NCI-H510A treated with DMSO at 0.1 percent for 48 hours (cell line): ENCODE measurements at places on chromosomes 16 and 17.
A peak's percentile ranks its signal among the peaks of the same experiment; 100 is the strongest.

GRCh38 chr16:1374418-1375297 is 22.9 kb downstream of the GNPTG start:
- no peak for DNase-seq

DNA sequence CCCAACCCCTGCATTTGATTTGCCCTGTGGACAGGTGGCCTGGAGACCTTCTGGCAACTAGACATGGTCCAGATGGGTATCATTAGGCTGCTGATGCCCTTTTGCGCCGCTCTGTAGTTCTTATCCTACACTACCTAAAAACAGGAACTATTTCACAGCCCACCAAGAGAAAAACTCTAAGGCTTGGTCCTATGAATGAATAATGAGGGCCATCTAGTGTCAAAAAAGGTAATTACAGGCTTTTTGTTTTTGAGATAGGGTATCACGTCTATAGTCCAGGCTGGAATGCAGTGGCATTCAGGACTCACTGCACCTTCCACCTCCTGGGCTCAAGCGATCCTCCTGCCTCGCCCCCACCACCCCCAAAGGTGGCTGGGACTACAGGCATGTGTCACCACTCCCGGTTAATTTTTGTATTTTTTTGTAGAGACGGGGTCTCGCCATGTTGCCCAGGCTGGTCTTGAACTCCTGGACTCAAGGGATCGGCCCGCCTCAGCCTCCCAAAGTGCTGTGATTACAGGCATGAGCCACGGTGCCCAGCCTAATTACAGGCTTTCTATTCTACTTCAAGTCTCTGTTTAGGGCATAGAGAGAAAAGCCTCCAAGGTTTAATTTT is 20.9 kb downstream of the COIL start:
- peak; percentile 75 for DNase-seq

- DNase-seq, result no peak
Measured at GRCh38 chr17:72183194-72183685, 62.4 kb downstream of the SOX9 start.

DNA sequence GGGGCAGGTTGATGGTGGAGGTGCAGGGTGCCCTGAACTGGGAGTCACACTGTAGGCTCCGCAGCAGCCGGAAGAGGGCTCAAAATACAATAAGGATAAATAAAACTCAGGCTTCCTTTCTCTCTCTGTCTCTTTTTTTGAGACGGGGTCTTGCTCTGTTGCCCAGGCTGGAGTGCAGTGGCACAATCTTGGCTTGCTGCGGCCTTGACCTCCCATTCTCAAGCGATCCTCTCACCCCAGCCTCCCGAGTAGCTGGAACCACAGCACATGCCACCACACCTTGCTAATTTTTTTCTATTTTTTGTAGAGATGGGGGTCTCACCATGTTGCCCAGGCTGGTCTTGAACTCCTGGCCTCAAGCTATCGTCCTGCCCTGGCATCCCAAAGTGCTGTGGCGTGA is 32.9 kb upstream of the NPTX1 start:
- no peak for DNase-seq

DNA sequence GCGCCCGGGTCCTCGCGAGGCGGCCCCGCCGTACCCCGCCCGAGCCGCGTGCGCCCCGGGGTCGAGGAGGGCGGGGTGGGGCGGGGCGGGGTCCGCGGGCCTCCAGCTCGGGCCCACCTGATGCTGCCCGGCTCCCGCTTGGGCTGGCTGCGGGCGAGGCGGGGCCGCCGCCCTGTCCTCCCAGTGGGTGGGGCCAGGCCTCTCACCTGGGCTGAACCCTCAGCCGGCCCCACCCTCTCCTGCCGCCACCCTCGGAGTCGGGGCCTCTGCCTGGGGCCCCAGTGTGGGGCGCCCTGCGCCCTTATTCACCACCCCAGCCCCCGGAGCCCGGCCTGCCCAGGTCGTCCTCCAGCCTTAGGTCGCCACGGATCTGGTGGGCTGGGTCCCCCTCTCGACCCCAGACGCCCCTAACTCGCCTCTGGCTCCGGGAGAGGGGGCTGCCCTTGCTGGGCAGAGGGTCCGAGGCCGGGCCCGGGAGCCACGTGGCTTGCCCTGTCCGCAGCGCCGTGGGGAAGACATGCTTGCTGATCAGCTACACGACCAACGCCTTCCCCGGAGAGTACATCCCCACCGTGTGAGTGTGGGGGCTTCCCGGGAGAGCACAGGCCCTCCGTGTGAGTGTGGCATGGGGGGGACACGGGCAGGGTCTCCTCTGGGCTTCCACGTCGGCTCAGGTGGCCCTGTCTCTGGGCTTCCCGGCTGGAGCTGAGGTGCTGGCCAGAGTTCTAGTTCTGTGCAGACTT is 578 bp downstream of the RAC3 start:
- DNase-seq, result peak; percentile 41

DNA sequence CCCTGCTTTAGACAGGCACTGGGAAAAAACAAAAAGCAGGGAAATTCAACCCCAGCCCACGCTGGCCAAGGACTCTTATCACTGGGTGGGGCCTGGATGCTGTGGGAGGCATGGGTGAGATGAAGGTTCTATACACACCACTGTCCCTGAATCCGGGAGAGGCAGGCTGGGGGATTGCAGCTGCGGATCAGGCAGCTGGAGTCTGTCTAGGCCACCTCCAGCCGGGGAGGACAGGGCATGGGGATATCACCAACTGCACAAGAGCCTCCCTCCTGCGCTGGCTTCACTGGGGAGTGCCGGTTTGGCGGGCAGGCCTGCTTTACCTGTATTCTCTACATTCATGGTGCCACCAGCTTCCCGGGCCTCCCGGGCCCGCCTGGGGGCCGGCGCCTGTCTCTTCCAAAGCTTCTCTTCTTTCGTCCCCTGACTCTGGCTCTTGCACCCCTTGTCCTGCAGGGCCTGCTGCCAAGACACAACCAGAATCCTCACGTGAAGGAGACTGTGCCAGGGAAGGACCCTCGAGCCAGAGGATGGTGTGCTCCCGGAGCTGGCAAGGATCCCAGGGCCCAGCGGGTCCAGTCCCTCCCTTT is 13.9 kb downstream of the KIFC3 start:
- no peak for DNase-seq

DNA sequence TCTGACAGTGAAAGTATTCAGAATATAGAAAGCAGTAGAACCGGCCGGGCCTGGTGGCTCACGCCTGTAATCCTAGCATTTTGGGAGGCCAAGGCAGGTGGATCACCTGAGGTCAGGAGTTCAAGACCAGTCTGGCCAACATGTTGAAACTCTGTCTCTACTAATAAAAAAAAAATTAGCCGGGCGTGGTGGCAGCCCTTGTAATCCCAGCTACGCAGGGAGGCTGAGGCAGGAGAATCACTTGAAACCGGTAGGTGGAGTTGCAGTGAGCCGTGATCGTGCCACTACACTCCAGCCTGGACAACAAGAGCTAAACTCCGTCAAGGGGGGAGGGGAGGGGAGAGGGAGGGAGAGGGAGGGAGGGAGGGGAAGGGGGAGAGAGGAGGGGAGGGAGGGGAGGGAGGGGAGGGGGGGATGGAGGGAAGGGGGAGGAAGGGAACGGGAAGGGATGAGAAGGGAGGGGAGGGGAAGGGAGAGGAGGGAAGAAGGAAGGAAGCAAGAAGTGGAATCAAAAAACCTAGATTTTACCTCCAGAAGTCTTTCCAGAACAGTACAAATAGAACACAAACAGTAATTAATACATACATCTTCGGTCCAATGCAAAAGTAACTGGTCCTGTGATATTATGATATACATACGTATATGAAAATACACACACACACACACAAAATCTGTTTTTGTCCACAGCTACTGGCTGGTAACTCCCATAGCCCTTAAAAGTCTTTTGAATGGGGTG is 10.9 kb upstream of the NT5C start:
- no peak for DNase-seq

- DNase-seq, result no peak
Measured at GRCh38 chr17:79721993-79722671, 8.6 kb upstream of the ENPP7 start.

DNA sequence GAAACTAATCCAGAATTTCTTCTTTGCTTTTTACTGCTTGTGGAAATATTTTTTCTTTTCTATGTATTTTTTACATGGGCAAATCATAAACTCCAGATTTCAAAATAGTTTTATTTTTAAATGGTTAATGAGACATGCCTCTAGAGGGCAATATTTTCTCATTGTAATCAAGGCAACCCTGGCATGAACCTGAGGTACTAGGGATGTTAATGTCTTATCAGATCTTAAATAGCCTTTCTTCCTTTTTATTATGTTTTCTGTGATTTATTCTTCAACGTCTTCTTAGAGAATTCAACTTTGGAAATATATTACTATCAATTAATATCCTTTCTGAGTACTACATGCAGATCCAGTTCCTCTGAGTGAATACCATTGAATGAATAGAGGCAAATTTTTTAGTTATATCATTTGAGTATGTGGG is 324.7 kb downstream of the BCAS3 start:
- DNase-seq, result peak; percentile 44

GRCh38 chr17:79385962-79386563 is 224.8 kb downstream of the RBFOX3 start:
- no peak for DNase-seq

GRCh38 chr16:7689234-7689633 is 356.6 kb downstream of the RBFOX1 start:
- DNase-seq, result no peak

- DNase-seq, result no peak
Measured at GRCh38 chr16:26220894-26221293, 529.1 kb downstream of the HS3ST4 start.

DNA sequence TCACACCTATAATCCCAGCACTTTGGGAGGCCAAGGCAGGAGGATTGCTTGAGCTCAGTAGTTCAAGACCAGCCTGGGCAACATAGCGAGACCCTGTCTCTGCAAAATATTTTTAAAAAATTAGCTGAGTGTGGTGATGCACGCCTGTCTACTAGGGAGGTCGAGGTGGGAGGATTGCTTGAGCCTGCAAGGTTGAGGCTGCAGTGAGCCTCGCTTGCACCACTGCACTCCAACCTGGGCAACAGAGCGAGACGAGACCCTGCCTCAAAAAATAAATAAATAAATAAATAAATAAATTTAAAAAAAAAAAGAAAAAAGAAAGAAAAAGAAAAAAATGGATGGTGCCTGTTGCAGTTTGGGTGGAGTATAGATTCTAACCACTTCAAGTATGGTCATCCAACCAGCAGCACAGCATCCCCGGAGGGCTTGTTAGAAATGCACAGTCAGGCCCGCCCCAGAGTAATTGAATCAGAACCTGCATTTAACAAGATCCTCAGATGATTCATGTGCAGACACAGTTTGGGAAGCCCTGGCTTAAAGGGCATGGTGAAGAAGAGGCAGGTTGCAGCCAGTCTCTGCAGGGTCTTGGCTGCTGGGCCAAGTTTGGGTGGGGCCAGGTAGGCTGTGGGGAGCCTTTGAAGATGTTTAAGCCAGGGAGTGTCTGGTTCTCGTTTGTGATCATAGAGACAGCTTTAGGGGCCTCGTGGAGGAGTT is 40.8 kb downstream of the MRC2 start:
- no peak for DNase-seq

- no peak for DNase-seq
Measured at GRCh38 chr17:49071106-49071505, 61.5 kb upstream of the B4GALNT2 start.

GRCh38 chr16:26051063-26051462 is 359.3 kb downstream of the HS3ST4 start:
- DNase-seq, result no peak

GRCh38 chr17:76123191-76123499 is 17.9 kb downstream of the FOXJ1 start:
- DNase-seq, result no peak

DNA sequence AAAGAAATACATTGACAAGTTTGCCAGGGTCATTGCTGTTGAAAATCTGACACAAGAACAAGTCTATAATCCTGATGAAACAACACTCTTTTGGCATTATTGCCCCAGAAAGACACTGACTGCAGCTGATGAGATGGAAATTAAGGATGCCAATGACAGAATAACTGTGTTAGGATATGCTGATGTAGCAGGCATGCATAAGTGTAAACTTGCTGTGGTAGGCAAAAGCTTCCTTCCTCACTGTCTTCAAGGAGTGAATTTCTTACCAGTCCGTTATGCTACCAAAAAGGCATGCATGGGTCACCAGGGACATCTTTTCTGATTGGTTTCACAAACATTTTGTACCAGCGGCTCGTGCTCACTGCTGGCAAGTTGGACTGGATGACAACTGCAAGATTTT is 10.5 kb downstream of the GDPD1 start:
- no peak for DNase-seq

GRCh38 chr17:30503558-30503957 is 26.4 kb downstream of the GOSR1 start:
- DNase-seq, result no peak

DNA sequence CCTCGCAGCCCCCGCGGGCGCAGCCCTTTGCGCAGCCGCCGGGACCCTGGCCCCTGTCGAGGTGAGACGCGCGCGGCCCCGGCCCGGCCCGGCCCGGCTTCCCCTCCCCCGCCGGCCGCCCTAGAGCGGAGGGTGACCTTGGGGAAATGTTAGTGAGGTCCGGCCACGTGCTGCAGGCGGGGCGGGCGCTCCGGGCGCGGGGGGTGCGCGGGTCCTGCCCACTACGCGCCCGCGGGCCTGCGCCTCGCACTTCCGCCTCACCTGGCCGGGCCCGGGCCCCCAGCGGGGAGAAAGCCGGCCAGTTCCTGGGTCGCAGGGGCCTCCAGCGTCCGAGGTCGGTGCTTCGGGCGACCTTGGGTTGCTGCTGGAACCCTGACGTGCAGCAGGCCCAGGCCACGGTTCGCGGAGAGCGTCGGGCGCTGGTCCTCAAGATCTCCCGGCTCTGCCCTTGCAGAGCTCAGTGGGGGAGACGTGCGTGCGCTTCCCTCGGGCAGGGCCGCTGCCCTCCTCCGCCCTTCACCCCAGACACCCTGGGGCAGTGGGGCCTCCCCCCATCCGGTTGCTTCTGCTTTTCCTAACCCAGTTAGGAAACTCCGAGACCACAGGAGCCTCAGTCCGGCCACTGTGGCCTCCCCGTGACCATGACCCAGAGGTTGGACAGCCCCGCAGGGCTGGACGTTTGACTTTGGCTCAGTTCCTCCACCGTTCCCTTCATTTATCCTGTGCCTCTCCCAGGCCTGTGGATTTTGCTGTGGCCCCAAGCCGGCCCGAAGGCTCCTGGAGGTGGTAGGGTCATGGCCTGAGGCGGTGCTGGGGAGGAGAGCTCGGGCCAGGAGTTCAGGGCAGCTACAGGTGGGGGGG is 791 bp downstream of the MCRIP2 start:
- no peak for DNase-seq

DNA sequence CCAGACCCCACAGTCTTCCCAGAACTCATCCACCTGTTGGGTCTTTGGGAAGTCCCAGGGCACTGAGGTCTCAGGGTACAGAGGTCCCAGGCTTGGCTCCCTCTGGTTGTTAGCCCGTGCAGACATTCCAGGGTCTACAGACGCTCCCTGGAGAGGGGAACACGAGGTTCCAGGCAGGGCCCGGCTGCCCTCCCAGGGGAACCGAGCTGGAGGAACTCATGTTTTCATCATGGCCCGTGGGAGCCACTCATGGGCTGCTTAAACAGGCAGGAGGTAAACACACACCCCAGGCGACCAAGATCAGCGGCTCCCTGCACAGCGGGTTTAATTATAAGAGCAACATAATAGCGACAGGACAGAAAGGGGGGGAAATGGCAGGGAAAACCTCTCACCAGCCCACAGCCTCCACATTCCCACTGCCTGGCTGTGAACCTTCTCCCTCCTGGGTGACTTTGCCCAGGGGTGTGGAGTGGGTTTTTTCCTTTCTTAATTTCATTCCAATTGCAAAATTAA is 36.5 kb downstream of the TRARG1 start:
- DNase-seq, result no peak

- peak; percentile 21 for DNase-seq
Measured at GRCh38 chr16:23423496-23424049, 29.4 kb downstream of the COG7 start.
